HAP-1 (cell line): ENCODE measurements at places on chromosomes 7 and 10.

DNA sequence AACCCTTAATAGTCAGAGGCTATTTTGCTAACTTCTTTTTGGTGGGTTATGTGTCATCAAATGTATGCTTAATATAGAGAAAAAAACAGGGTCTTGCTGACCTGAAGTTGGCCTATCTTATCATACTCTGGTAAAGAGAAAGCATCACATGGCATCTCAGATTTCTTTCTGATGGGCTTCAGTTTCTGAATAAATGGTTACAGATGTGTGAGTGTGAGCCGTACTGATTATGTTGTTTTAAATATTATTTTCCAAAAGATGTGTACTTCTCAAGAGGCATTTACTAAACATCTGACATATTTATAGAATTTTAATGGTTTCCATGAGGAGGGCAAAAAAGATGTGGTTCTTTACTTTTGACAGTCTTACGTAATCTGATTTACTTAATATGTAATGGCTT is 28.4 kb downstream of the BBS9 start:
- DNase-seq: no peak

DNA sequence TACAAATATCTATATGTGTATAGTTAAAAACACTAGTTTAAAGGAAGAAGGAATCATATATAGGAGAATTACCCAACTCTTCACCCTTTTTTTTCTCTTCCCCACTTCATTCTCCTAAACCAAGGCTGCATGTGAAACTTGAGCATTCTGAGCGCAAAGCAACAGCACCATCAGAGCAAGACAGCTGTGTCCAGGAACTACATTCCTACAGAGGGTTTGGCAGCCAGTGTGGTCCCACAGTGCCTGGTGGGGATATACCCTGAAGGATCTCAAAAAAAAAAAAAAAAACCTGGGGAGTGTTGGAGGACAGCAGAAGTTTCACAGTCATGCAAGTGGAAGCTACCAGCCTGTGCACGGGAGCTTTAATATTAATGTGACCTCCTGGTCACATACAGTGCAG is 310.4 kb downstream of the CTNNA3 start:
- no peak for DNase-seq

GRCh38 chr10:2986391-2986801 is 81.0 kb upstream of the PFKP start:
- DNase-seq: no peak

- DNase-seq: no peak
Observed at GRCh38 chr10:80515941-80516340, 21.8 kb upstream of the SH2D4B start.

- no peak for DNase-seq
Observed at GRCh38 chr7:85172530-85172941, 14.3 kb downstream of the SEMA3D start.

DNA sequence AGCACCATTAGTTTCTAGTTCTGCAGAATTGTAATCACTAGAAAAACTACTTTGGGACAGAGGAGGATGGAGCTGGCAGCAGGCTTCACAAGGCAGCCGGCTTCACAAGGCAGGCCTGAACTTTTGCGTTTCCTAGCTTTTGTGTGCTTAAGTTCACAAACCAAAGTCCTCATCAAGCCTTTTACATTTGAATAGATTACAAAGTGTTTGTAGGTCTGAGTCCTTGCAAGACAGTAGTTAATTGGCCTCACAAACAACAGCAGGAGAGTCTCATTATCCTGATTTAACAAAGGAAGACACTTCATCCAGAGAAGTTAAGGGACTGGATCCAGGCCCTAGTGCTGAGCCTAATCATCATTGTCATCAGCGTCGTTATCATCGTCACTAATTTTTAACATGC is 147.8 kb upstream of the AUTS2 start:
- peak; percentile 58 for DNase-seq

DNA sequence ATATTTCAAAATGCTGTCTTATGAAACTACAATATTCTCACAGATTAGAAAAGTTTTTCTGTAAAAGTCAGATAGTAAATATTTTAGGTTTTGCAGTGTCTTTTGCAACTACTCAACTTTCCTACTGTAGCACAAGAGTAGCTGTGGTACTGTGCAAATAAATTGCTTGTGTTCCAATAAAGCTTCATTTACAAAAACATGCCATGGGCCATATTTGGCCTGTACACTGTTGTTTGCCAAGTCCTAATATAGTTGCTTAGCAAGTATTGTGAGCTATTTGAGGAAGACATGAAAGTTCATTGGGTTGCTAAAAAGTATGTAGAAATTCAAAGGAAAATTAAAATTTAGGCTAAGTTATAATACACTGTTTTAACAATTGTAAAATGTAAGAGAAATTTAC is 80.0 kb downstream of the TFPI2 start:
- no peak for DNase-seq

GRCh38 chr10:87093632-87094372 is 841 bp downstream of the GLUD1 start:
- peak; percentile 59 for DNase-seq

- DNase-seq: no peak
Observed at GRCh38 chr10:131757285-131758058, 143.3 kb upstream of the PPP2R2D start.

- no peak for DNase-seq
Observed at GRCh38 chr10:89591796-89592271, 53.2 kb downstream of the PANK1 start.

DNA sequence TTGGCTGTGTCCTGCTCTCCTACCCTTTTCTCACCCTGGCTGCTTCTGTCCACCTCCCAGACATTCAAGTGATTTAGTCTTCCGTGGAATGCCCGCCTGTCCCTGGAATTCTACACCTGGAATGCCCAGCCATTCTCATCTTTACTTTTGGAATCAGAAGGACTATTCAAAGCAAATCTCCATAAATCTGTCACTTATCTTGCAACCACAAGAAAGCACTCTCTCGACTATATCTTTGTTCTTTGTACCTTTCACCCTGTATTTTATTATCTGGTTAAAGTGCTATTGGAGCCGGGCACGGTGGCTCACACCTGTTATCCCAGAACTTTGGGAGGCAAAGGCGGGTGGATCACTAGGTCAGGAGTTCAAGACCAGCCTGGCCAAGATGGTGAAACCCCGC is 79.3 kb upstream of the KMT2E start:
- no peak for DNase-seq

DNA sequence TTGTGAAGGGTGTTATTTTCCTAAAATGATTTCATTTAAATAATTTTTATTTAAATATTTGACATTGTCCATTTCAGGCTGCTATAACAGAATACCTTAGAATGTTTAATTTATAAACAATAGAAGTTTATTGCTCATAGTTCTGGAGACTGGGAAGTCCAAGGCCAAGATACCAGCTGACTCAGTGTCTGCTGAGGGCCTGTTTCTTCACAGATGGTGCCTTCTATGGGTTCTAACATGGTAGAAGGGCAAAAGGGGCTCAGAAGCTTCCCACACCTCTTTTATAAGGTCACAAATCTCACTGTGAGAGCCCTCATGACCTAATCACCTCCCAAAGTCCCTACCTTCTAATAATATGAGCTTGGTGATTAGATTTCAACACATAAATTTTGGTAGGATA is 50.7 kb downstream of the MTURN start:
- no peak for DNase-seq

DNA sequence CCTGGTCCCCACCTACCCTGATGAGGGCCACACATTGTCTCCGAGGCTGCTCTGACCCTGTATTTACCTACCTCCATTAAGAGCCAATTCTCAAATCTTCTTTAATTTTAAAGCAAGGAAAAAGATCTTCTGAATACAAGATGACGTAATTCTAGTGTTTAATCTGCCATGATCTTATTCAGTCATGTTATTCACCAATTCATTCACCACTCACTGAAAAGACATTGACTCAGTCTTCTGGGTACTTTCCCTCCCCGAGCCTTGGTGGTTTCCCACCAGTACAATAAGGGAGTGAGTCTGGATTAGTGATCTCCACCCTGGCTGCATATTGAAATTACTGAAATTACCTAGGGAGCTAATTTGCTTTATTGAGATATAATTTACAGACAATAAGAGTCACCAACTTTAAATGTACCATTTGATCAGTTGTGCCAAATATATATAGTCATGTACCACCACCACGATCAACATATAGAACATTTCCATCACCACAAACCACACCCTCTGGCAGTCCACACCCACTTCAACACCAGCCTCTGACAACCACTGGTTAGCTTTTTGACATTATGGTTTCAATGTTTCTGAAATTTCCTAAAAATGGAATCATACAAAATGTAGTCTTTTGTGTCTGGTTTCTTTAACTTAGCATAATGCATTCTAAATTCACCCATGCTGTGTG is 117.5 kb upstream of the UNC5B start:
- no peak for DNase-seq

DNA sequence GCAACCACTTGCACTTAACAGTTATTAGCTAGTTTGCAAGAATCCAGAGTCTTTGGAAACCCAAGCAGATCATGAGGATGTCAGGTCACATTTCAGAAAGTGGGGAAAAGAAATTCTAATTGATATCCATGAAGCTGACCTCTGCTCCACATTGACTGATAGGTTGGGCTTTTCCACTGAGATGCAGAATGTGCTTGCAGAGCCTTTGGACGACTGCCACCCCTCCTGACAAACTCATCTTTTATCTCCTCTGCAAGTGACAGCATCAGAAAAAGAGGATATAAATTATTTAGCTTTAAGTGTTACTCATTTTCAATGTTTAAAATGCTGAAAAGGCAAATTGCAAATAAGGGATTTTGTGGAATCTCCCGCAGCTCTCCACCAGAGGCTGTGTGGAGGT is 75.3 kb downstream of the C10orf90 start:
- no peak for DNase-seq

GRCh38 chr7:74288034-74288881 is 949 bp upstream of the CLIP2 start:
- no peak for DNase-seq

DNA sequence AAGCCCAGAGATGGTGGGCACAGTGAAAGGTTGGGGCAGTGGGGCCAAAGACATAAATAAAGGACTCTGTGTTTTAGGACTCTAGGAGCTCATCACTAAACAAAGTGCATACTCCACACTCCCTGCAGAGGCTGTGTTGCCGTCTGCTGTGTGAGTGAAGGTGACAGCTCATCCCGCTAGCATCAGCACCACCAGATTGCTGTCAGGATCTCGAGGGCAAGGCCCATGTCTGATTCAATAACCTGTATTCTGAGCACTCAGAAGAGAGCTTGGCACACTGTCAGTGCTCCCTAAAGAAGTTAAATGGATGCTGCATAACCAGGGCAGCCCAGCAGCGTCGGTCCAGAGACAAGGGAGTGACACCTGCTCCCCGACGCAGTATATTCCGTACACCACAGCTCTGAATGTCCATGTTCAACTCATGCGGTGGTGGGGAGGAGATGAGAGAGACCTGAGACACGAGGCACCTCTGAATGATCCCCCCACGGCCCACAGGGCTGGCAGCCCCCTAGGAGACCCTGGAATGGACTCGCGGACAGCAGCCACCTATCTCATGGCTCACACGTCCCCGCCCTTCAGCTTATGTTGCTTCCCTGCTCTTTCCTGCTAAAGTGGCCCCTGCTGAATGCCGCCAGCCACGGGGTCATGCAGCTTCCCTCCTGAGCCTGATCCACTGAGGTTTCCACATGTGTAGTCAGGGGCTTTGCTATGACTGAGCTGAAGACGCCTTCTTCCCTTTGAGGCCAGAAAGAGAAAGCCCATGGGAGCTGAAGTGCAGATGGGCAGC is 132.7 kb upstream of the KCNMA1 start:
- no peak for DNase-seq

DNA sequence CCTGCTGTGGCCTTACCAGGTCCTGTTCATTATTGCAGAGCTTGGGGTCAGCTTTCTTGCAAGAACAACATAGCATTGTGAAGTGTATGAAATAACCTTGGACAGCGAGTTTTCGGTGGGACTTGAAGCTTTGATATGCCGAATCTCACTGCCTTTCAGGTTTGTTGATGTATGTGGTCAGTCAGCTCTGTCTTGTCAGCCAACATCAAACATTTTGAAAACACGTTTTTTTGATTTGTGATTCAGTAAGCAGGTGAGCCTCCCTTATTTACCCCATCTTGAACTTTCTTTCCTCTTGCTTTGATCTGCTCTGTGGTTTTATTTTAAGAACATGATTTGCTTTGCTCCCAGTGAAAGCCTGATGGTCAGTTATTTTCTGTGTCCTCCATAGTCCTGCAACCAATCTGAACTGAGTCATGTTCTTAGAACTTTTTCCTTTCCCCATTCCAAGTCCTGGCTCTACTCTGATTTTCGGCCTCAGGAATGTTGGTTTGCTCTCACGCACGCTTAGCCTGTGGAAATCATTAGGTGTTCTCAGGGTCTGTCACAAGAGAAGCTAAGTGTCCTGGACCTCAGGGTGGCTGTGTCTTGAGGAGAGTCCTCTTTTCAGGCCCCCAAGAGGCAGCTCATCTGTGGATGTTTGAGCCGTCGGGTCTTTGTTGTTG is 8.7 kb downstream of the WBP1L start:
- no peak for DNase-seq

GRCh38 chr10:4234661-4235060 is 449.7 kb upstream of the KLF6 start:
- DNase-seq: no peak

DNA sequence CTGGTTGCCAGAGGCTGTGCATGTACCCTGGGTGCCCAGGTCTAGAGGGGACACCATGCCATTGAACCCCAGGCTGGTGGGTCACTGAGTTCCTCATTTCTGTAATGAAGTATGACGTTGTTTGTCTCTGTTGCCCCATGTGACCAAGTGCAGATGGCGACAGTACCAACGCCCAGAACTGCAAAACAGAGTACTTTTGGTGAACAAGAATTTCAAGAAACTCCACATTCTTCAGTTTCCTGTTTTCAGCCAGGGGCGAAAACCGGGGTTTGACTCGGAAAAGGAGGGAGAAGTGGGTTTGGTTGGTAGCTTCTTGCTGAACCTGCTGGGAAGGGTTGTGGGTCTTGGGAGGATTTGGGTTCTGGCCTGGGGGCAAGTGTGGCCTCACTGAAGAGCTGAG is 18.2 kb downstream of the CYP17A1 start:
- DNase-seq: no peak

DNA sequence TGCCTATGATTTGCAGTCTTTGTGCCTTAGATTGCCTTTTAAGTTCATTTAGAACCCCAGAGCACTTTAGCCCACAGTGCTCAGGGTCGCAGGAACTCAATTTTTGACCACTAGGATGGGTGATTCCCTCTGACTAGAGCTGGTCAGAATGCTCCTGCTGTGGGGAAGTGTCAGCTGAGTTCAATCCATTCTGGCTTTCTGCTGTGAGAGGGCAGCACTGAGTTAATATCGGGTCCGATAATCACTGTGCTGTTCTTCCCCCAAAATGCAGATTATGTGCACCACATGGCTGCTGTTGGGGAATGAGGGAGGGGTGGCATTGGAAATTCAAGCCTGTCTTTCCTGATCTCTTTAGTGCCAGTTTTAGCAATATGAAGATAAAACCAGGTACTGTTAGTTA is 886.4 kb downstream of the DNAJB9 start:
- DNase-seq: no peak
